H9 (cell line): ENCODE measurements at places on chromosomes 4 and X.

- no peak for DNase-seq
Observed at GRCh38 chrX:107025545-107025944, 25.5 kb upstream of the MORC4 start.

- no peak for DNase-seq
Observed at GRCh38 chrX:3435057-3435456, 88.6 kb upstream of the MXRA5 start.

DNA sequence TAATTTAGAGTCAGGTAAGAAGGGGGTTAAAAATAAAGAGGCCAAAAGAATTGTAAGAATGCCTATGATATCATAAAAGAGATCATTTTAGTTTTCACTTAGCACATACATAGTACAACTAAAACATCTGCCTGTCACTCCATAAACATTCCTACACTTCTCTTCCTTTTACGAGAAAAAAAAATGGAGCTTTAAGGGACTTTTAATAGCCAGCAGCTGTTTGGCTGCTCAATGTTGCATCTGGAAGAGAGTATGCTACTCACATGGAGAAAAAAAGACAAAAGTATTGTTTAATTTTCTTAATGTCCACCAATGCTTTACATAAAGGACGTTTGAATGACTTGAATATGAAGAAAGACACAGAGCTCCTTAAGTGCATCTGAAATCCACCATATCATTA is 48.7 kb upstream of the TNIP3 start:
- no peak for DNase-seq

GRCh38 chrX:153590961-153591956 is 7.7 kb downstream of the CCNQ start:
- no peak for DNase-seq

DNA sequence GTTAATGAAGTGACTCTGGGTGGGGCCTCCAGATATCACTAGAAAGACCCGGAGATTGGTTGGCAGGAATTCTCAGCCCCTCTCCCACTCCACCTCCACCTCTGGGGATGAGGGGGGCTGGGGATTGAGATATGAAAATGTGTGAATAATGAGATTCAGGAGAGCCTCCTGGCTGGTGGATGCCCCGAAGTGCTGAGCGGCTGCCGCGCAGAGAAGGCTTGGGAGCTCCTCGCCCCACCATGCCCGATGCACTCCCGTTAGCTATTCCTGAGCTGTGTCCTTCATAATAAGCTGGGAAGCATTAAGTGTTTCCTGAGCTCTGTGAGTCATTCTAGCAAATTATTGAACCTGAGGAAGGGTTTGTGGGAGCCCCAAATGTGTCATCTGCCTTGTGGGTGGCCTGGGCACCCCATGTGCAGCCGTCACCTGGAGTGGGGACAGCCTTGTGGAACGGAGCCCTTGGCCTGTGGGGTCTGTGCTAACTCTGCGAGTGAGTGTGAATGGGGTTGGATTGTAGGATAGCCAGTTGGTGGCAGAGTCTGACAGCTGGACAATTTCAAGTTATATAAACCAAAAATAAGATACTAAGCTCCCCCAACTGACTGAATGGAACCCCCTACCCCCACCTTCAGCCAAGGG is 4.4 kb upstream of the MAEA start:
- peak; percentile 22 for DNase-seq

GRCh38 chrX:10120331-10120730 is 36.4 kb upstream of the CLCN4 start:
- no peak for DNase-seq

- DNase-seq: no peak
Observed at GRCh38 chr4:103024996-103025395, 5.5 kb upstream of the SLC9B1 start.

DNA sequence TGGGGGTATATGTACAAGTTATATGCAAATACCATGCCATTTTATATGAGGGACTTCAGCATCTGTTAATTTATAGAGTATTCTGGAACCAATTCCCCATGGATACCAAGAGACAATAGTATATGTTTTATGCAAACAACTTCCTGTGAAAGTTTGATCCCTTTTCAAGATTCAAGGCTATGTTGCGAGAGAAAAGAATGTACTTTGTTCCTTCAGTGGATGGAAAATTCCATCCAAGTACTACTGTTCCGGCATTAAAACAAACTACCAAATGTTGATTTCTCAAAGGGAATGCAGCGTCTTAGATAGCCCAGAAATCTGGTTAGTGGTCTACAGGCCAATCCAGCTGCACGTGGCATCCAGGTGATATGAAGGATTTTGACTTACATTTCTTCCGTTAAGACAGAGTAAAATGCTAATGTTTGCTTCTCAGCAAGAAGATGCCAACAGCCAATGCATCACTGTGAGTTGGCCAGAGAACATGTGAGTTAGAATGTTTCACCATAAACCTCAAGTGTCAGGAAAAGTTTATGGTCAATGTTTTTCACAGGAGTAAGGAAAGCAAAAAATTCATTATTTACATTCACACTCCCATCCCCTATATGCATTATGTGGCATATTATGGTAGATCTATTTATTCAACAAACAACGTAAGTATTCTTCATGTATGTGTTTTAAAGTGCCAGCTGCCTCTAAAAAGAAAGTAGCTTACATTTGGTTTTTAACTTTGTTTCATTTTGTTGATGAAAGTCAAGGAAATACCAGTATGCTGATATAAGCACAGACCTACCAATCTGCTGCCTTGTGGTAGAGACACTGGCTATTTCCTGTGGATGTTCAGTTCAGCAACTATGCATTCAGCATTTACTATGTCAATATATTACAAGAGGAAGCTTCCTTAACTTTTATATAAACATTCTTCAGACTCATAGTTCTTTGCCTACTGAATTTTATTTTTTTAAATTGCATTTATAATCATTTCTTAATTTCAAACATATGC is 44.4 kb downstream of the METTL14 start:
- no peak for DNase-seq

GRCh38 chrX:151702026-151702714 is 6.9 kb downstream of the PRRG3 start:
- no peak for DNase-seq

GRCh38 chr4:119029847-119030535 is 105.6 kb upstream of the MYOZ2 start:
- DNase-seq: no peak

DNA sequence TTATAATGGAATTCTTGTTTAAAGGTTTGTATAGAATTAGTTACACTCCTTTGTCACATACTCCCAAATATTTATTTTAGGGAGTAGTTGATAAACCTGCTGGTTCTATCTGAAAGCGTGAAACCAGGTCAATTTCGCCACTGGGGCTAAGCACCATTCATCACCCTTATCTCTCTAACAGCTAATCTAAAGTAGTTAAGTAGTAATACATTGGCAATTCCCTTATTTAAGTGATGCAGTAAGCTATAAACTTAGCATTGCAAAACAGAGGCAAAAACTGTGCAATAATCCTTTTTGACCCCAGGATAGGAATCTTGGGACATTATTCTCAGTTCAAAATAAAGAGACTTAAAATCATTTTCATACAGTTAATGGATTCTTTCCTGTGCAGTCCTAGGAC is 33.7 kb upstream of the PTPN13 start:
- DNase-seq: no peak

DNA sequence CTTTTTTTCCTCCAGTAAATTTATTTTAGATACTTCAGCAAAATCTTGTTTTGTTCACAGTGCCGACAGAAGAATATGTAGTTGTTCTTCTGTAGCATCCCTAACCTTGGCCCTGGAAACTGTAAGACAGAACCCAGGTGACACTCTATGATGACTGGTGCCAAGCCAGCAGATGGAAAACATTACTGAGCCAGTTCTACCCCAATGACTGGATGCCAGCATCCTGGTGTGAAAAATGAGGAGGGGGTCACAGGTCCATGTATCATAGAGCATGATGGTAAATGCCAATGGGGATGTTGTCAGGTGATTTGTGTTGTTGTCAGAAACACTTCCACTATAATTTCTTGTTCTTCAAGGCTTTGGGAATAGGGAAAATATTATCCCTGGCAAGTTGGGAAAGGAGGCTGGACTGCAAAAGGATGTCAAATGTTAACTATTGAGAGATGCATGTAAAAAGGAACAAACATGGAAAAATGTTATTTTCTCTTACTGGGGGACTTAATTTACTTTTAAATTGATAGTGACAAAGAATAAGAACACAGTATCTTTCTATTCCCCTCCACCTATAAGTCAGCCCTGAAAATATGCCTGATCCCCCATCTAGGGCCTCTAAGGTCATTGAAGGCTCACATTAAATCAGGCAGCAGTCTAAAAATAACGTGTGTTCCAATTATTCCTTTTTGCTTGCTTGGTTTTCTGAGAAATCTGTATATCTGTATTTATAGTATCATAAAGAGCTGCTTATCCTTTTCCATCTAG is 159.8 kb downstream of the RASL11B start:
- DNase-seq: no peak

- no peak for DNase-seq
Observed at GRCh38 chrX:153709726-153710674, 14.2 kb downstream of the BCAP31 start.

DNA sequence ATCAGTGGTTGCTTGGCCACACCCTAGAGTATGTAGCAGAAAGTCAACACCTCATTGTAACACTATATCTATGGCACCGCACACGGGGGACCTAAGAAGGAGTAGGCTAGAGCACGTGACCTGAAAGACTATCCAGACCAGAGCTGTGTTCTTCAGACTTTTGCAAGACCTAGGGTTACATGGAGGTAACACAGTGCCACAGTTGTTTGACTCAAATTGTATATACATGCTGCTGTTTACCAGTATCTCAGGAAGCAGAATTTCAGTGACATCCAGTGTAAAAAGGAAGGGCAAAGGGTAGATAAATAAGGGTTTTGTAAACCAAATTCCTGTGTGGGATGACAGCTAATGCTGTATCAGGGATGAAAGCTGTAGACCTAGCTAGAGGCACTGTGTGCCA is 30.2 kb downstream of the PNMA6A start:
- DNase-seq: no peak

GRCh38 chr4:181548873-181549575 is 694.2 kb upstream of the TENM3 start:
- peak; percentile 34 for DNase-seq

- DNase-seq: no peak
Observed at GRCh38 chrX:100381619-100382018, 28.5 kb downstream of the PCDH19 start.

GRCh38 chrX:17801431-17801830 is 59.7 kb downstream of the RAI2 start:
- no peak for DNase-seq

GRCh38 chr4:183266371-183266770 is 53.7 kb downstream of the CLDN22 start:
- DNase-seq: no peak

DNA sequence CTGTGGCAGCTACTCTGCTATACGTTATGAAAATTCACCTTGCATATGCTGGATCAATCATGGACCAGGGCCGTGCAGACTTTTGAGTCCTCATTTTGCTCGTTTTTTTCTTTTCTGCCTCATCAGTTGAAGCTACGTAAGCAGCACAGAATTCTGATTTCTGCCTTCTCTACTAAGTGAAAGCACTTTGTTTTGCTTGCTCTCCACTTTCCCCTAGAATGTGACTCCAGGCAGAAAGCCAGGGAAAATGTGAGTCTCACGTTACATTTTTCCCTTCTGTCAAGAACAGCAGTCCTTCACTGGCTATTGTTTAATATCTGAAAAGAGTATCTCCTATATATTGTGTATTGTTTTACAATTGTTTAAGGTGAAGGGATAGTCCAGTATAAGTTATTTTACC is 1840.1 kb downstream of the PCDH7 start:
- DNase-seq: no peak

GRCh38 chr4:113835005-113835404 is 73.5 kb upstream of the CAMK2D start:
- DNase-seq: no peak

DNA sequence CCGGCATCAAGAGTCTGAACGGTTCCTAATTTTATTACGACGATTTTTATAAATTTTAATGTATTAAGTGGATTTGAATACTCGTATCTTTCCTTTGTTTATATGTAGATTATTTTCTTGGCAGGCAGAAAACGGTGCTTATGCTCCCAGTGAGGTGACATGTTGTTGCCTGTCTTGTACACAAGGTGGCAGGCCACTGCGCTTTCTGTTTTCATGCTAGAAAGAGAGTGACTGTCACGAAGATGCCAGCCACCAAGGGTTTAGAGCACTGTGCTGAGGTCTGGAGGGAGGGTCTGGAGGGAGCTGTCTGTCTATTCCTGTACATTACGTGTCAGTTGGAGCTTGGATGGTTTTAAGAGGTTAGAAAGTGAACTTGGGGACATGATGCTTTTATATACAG is 87.7 kb downstream of the SHROOM2 start:
- DNase-seq: peak; percentile 46

GRCh38 chr4:118969359-118969758 is 80.7 kb downstream of the SYNPO2 start:
- DNase-seq: no peak

DNA sequence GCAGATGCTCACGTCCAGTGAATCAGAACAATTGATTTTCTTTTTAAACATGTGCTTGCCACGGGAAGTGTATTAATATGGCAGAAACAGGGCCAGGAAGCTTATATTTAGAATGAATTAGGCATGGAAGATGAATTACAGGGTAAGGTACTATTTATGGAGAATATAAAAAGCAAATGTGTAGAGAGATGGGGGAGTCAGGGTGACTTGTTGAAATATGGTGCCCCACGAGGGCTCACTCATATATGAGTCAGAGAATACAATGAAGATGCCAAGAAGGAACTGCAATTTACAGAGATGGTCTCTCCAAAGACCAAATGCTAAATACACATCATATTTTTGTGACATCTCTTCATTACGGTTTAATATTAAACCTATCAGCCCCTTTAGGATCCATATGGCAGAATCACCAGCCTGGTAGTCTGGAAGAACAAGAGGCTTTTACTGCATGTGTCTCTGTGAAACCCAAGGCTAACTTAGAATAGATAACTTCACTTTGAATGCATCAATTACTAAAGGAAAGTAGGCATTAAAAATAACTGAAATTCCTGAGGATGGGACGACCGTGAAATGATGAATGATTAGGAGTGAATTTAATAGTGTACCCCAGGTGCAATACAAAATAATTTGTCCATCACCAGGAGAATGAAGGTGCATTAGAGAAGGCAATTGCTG is 385.3 kb downstream of the ARHGAP24 start:
- no peak for DNase-seq

DNA sequence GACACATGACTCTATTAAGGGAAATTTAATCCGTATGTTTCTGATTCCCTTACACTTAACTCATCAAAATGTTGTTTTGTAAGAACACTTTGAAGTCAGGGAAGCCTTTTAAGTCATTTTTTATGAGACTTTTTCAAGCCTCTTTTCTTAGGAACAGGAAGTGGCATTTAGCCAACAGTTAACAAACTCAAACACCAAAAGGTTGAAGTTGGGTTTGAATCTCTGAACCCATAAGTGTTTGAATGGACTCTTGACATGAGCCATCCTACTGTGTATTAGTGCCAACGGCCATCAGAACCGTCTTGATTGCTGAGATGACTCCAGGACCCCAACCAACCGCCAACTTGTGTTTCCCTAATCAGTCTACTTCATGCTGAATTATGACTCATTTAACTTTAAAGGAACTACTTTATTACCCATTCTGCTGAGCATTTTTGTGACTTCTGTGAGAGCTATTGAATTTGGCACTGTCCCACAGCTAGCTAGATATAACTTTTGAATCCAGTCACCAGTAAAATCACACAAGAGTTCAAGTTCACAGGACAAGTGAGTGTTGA is 209.1 kb upstream of the FAT1 start:
- DNase-seq: no peak

- DNase-seq: no peak
Observed at GRCh38 chr4:89744914-89745313, 92.0 kb downstream of the SNCA start.
